ENCODE measurements at places on chromosomes 7 and 10.

- no peak for DNase-seq
Observed at GRCh38 chr7:44537442-44537841, 3.7 kb downstream of the NPC1L1 start.

DNA sequence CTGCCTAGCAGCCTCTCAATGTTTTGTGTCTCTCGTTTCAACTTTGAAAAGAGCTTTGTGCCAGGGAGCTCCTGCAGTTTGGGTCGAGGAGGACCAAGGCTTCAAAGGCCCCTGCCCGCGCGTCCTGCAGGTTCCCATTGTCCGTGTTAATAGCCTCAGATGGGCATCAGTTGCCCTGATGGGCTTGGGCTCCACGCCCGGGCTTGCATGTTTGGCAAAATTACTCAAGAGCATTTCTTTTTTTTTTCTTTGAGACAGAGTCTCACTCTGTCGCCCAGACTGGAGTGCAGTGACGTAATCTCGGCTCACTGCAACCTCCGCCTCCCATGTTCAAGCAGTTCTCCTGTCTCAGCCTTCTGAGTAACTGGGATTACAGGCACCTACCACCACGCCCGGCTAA, 636.6 kb downstream of the SDK1 start:
- DNase-seq = no peak

DNA sequence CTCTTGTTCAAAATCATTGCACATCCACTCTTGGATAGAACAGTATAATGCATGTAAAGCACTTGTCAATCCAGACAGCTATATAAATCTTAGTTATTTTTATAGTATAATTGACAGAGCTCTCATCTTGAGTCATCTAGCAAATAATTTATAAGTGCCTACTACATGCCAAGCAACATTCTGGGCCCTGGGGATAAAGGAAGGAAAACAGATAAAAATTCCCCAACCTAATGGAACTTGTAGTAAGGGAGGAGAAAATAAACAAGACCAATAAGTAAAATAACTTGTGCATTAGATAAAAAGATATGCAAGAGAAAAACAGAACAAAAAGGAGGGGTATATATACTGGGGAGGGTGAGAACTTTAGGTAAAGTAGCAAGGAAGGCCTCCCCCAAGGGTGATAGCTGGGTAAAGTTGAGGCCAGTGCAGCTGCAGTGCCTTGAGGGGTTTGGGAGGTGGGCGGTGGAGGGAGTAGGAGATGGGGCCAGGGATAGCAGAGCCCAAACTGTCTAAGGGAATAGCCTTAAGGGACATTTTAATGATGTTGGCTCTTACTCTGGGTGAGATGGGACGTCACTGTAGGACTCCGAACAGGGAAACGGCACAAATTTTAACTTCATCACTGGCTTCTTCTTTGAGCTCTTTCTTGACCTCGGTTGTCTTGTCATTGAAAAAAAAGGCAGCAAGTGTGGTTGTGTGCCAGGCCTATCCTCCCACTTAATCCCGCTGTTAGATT, 79.3 kb upstream of the SEC61G start:
- no peak for DNase-seq

DNA sequence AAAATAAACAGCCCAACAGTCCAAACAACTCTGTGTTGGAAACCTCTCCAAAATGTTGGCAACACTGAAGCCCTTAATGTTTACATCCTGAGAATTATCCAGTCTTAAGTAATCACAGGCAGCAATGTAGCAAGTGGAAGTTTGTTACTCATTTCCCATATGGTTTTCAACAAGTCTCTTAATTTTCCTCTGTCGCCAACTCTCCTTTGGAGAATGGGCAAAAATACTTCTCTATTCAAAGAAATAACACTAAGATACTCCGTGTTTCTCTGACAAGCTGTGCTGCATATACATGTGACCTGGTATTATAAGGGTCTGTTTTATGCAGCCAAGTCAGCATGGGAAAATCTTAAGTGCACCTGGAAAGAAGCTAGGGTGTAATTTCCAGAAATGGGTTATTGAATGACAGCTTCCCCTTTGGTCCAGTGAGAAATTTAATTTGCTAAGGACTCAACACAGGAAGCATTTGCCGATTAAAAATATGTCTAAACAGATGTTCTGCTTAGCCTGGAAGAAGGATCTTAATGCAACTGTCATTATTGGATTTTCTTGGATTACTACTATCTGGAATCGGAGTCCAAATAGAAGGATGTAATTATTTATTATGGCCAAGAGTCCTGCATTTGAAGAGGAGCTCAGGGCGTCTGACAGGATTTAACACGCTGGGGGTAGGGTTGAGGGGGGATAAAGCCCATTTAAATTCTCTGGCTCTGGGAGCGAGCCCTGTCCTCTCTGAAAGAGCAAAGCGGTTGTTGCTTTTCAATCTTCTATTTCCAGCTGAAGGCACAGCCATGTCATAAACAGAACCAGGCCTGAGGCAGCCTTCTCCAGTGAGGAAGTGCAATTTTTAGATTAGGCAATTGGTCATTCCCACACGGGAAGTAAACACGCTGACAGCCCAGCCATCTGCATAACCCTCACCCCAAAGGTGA, 73.1 kb downstream of the TLL2 start:
- DNase-seq = no peak

DNA sequence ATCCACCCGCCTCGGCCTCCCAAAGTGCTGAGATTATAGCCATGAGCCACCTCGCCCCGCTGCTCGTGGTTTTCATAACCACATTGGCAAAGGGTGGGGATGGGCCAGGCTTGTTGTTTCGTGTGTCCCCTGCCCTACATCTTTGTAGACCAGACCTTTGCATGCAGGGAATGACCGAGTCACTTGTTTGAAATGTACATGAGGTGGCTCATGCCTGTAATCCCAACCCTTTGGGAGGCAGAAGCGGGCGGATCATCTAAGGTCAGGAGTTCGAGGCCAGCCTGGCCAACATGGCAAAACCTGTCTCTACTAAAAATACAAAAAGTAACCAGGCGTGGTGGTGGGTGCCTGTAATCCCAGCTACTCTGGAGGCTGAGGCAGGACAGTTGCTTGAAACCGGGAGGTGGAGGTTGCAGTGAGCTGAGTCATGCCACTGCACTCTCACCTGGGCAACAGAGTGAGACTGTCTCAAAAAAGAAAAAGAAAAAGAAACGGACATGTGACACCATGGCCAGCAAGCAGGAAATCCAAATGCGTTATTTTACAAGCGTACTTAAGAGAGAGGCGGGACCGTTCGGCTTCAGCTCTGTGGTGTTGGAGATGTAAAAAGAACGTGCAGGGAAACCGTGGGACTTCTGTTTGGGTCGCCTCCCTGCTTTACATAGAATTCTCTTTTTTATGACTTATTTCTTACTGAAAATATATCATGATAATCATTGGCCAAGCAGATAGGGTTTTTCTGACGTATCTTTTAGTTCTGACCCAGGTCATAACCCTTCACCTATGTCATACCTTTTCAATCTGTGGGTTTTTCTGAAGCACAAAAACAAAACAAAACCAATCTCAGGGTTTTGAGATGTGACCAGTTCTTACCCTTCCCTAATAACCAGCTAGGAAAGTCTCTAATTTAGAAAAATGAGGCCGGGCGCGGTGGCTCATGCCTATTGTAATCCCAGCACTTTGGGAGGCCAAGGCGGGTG, 45.1 kb downstream of the WIPI2 start:
- no peak for DNase-seq

DNA sequence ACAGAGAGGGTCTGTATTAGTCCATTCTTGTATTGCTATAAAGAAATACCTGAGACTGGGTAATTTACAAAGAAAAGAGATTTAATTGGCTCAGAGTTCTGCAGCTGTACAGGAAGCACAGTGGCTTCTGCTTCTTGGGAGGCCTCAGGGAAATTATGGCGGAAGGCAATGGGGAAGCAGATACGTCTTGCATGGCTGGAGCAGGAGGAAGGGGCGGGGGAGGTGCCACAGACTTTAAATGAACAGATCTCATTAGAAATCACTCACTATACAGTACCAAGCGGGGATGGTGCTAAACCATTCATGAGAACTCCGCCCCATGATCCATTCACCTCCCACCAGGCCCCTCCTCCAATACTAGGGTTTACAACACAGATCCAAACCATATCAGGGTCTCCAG, 3.7 kb upstream of the CALU start:
- DNase-seq = no peak
